ENCODE measurements at places on chromosomes 12 and 14. TPM values are rescaled to one million over a fixed set of nuclear protein-coding genes. Genes with fewer than 3 reads are reported as not detected.

DNA sequence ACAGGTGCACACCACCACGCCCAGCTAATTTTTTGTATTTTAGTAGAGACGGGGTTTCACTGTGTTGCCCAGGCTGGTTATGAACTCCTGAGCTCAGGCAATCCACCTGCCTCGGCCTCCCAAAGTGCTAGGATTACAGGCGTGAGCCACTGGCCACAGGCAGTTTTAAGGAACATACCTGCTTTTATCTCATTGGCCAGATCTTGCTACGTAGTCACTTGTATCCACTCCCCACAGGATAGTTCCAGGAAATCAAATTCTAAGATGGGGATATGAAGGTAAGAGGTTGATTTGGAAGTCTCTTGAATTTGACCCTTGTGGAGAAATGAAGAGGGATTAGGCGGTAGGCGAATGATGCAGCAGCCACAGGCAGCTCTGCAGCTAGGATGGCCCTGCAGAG is 8.8 kb upstream of the PLEKHG6 start:
- DNase-seq, result no peak

DNA sequence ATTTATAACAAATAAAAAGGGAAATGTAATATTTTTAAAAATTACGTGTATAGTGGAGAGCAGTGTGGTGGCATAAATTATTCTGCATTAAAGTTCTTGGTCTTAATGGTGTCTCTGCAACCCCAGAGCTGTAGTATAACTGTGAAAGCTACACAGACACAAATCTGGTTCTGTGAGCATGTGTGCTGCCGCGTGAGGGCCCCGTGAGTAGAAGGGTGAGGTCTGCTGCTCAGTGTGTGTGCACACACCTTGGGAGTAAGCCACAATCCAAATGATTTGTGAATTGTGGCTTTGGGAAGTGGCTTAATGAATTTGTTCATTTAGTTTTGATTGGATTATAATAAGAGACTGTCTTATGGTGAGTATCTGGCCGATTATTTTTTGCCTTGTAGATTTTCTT is 16.8 kb downstream of the PELI2 start:
- DNase-seq, result no peak

GRCh38 chr12:106974511-106974910 is 12.4 kb downstream of the MTERF2 start:
- DNase-seq, result no peak

- DNase-seq, result no peak
These were observed 373.6 kb downstream of the EMP1 start for GRCh38 chr12:13570005-13570694.

GRCh38 chr12:117034249-117034648 is 65.0 kb downstream of the TESC start:
- DNase-seq, result no peak

DNA sequence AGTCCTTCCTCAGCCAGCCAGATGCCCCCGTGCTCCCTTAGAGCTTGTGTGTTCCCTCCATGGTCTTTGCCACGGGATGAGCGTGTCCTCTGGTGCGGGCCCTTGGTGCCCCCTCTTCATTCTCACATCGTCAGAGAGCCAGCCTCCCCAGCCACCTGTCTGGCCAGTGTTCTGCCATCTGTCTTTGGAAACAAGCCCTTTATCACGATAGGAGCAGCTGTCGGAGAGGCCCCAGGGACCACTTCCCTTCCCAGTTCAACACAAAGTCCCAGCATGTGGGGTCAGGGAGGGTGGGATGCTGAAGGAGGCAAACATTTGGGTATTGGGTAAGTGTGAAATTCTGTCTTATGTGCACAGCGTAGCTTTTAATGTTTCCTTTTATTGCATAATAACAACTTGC is 44.5 kb downstream of the DYNC1H1 start:
- DNase-seq, result no peak

GRCh38 chr12:12859690-12860089 is 31.7 kb upstream of the GPRC5A start:
- no peak for DNase-seq

GRCh38 chr12:25058012-25058411 is 109.1 kb upstream of the BCAT1 start:
- no peak for DNase-seq

DNA sequence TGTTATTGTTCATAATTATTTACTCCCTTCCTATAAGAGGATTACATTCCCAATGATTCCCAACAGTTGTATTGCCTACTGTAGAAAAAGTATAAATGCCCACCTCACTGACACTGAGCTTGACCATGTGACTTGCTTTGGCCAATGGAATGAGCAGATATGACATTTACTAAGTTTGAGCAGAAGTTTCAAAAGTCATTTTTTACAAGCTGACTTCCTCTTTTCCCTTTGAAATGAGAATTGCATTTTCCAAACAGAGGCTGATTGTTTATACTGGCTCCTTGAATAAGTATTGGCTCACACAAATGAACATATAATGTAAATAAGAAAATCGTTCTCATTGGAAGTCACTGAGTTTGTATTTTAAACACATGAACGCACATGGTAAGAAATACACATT is 116.4 kb upstream of the LRFN5 start:
- DNase-seq, result no peak

- DNase-seq, result peak; percentile 7
These were observed 308.0 kb downstream of the PPFIA2 start for GRCh38 chr12:81450920-81451739.

- no peak for DNase-seq
These were observed 132.6 kb downstream of the NTS start for GRCh38 chr12:86006727-86007126.

DNA sequence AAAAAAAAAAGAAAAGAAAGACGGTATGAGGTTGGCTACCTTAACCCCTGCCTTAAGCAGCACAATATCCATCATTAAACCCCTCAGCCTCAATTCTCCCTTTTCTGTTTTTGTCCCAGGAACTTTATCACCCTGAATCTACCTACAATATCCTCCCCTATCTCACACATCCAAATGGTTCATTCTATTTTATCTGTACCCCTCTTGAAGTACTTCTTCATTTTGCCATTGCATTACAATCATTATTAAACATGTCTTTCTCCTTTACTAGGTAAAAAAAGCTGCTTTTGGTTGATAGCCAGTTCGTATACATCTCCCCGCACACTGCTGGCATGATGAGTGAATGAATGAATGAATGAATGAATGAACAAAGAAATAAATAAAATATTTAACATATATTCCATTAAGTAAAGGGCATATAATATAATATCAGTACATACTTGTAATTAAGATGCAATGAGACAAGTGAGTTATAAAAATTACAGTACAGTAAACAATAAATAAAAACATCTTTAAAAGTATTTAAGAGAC is 364 bp upstream of the GPR65 start:
- DNase-seq, result no peak

DNA sequence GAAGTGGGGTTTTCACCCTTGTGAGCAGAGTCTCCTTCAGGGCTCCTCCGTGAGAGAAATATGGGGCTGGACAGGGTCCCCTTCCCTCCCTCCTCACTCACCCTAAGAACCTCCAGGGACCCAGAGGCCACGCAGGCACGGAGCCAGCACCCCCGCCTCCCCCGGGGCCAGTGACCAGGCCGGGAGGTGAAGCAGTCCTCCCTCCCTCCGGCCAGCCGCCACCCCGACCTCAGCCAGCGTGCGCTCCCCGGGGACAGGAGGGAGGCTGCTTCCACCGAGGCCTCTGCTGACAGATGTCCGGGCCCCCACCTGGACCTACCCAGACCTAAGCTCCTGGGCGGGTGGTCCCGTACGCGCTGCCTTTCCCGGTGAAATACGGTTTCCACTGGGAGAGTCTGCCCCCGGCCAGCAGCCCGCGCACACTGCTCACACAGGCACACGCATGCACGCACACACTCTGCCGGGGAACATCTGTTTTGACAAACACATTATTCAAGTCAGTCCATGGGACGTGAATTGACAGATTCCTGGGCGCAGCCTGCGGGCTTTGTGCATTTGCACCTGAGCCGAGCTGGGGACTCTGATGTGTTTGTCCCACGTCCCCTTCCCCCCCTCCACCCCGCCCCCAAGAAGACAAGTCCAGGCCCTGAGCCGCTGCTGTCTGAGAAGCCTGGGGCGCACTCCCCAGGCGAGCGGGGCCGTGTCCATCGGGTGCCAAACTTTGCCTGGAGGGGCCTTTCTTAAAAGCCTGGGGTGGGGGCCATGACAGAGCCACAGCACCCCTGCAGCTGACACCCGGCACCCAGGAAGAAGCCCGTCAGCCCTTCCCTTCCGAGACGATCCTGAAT is 725 bp downstream of the RIMBP2 start:
- DNase-seq, result no peak

GRCh38 chr12:85058339-85058738 is 22.2 kb downstream of the LRRIQ1 start:
- no peak for DNase-seq

- DNase-seq, result no peak
These were observed 135.7 kb downstream of the TMEM132C start for GRCh38 chr12:128402486-128403243.

DNA sequence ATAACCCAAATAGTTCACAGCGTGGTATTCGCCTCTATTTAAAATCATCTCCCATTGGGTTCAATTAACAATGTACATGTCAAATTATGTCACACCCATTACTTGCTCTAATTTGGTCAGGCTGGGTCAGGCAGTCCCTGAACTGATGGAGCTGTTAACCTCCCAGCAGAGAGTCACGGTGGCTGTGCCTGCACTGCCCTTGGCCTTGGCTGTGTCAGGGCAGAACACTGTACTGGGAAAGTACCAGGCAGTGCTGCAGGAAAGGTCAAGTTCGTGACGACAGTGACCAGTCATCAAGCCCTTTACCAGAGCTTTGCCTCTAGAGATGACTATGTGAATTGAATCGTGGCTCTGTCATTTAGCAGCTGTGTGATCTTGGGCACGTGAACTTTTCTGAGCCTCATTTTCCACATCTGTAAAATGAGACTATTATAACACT is 100.0 kb downstream of the ARF6 start:
- DNase-seq, result no peak

DNA sequence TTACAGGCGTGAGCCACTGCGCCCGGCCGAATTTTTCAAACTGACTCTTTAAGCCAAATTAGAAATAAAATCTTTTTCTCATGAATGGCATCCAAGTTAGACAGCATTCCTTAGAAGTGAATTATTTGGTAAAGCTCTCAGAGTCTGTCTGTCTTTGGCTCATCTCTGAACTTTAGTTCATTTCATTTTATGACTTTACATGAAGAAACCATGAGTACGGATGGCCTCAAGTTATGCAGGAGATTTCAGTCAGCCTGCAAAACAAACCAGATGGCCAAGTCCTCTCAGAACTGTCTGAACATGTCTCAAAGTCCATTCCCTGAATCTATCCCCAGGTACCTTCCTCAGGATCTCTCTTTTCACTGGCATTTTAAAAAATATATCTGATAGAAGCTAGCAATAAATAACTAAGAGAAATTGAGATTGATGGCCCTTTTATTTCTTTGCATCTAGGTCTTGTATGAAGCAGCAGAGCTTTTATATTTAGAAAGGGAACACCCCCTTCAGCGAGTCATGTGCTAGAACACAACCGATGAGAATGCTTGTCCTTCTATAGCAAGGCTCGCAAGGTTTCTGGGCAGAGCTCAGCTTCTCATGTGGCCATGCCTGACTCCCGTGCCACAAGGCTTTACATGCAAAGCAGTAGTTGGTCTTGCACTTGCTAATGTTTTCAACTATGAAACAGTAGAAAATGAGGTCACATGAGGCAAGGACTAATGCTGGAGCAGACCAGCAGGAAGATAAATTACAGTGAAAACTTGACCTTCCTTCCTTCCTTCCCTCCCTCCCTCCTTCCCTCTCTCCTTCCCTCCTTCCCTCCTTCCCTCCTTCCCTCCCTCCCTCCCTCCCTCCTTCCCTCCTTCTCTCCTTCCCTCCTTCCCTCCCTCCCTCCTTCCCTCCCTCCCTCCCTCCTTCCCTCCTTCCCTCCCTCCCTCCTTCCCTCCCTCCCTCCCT is 125.0 kb downstream of the AKAP6 start:
- DNase-seq, result no peak

DNA sequence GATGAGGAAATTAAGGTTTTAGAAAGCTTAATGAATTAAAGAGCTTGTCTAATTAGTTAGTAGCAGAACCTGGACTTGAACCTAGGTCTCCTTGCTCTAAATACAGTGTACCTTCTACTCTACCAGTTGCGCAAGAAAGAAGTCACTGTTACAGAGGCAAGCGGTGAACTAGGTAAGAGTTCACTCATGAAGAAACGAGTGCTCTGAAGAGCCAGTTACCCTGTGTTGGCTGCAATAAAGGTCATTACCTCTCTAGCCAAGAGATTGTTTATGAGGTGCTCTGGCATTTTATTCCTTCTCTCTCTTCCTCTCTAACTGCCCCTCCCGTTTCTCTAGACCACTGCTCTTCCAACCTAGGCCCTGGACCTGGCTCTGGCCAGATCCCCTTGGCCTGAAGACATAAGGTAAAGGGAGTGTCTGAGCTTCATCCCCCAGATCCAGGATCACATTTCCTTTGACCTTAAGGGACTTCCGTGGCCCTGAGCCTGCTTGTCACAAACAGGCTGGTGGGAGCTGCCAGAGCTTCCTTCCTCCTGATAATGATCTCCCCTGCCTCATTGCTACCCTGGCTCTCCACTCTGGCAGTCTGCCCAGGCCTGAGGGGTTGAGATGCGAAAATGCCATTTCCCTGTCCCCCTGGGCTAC is 1.9 kb downstream of the RNASE7 start:
- no peak for DNase-seq

- no peak for DNase-seq
These were observed 31.7 kb upstream of the KCNH3 start for GRCh38 chr12:49507139-49507538.

DNA sequence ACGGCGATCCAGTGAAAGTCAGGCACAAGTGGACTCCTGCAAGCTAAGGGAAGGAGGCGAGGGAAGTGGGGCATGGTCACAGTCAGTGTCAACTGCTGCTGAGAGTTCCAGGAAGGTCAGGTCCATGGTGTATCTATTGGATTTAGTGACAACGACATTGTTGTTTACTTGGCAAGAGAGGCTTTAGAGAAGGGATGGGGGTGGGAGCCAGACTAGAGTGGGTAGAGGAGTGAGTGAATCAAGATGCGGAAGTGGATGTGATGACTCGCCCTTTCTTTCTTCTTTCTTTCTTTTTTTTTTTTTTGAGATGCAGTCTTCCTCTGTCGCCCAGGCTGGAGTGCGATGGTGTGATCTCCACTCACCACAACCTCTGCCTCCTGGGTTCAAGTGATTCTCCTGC is 12.5 kb downstream of the P2RX7 start:
- no peak for DNase-seq

The HOTAIR gene
- polyA plus RNA-seq, result 2.5 TPM

The SSPN gene
- 18.7 TPM for polyA plus RNA-seq

The LRIG3 gene
- polyA plus RNA-seq, result 36.4 TPM

The BICDL1 gene
- polyA plus RNA-seq, result 31.4 TPM
